ENCODE measurements at places on chromosomes 7 and 10.
A peak's percentile ranks its signal among the peaks of the same experiment; 100 is the strongest.

DNA sequence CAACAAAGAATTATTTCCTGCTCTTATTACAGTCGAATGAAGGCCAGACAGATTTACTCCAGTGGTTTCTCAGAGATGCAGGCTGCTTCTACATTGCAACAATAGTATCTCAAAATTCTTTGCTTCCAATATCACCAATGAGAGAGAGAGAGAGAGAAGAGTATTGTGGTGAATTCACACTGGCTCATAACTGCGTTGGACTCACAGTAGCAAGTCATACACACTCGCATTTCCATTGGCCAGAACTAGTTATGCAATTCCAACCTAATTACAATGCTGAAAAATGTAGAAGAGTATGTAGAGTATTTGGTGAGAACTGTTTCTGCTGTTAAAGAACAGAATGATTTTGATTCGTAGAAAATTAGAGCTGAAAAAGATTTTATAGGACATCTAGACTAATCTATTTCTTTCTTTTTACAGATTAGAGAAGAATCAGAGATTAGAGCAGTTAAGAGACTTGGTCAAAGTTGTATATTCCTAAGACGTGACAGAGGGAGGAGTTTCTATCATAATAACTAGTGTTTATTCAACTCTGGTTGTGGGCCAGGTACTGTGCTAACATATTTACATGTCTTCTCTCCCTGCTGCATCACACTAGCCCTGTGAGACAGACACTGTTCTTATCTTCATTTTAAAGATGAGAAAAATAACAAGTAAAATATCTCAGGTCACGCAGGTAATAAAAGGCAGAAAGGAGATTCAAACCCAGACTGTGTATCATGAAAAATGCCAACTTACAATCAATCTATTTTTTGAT lies 34.6 kb upstream of the PDK4 start:
- peak; percentile 45 for DNase-seq

DNA sequence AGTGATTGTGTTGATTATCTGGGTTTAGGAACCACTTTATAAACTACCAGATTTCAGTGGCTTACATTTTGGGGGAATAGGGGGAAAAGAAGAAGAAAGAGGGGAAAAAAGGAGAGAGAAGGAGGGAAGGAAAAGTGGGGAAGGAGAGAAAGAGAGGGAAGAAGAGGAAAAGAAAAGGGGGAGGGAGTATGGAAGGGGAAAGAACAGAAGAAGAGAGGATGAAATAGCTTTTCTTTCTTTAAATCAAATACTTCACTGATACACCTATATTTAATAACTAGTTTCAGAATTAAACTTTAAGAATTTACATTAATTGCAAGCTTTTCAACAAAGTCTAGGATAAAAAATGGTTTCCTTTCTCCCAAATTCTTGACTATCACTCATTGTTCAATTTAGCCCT lies 289.6 kb downstream of the SDHAF3 start:
- no peak for DNase-seq

DNA sequence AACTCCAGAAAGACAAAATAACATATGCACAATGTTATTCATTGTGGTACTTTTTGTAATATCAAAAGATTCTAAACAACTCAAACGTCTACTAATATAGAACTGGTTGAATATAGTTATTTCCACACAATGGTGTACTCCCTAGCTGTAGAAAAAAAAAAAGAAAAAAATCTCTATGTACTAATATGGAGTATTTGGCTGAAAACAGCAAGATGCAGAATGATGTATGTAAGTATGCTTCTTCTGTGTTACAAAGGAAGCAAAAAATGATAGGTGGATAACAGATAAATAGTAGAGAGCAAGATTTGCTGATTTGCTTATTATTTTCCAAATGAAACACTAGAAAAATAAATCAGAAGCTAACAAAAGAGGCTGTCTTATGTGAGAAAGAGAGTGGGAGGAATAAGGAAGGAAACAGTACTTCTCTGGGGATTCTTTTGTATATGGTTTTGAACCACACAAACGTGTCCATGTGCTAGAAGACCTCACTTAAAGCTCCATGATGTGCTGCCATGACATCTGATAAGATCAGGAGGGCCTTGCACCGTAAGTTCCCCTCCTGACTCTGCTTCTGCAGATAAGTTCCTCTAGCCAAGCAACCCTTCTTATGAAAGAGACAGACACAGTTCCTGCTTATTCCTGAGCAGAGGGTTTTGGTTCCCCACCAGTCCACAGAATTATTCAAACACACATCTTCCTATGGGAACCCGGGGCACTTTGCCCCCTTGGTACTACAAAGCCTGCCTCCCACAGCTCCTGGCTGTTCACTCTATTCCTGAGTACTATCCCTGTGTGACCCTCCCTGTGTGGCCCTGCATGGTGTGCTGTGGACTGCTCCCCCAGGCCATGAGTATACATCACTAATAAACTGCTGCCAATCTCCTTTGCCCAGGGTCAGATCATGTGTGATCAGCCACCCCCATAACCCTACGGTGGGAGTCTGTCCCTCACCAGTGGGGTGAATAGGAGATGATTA lies 159.1 kb downstream of the CCDC71L start:
- DNase-seq = no peak

GRCh38 chr7:29158795-29159423 lies 12.6 kb upstream of the CPVL start:
- no peak for DNase-seq

DNA sequence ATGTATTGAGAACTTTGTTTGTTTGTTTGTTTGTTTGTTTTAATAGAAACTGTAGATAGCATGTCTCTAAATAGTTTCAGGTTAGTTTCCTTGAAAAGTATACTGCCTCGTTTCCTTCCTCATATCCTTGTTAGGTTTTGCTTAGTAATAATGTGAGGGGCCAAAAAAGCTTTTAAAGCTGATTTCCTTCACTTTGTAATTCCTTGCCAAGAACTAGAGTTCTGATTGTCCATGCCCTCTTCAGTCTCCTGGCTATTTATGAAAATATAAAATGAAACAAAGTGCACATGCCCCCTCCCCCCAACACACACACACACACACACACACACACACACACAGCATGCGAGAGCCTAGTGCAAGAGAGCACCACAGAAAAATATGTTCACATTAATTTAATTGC lies 115.8 kb downstream of the FZD1 start:
- no peak for DNase-seq

DNA sequence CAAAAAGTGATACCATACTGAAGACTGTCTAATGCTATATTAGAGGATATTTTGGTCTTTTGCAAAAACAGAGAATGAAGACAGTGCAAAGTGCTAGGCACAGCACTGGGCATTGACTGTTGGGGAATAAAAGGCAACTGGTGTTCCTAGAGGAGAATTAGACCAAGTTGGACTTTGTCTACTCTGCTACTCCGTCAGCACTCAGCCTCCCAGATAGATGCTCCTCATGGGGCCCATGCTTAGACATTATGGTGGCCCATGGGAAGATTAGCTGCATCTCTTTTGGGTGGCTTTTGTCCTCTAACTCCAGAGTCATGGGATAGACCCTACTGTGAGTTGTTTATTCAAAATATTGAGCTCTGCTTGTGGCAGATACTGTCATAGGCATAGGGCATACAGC lies 113.5 kb downstream of the RBM20 start:
- DNase-seq = no peak

- no peak for DNase-seq
Measured at GRCh38 chr7:42928754-42929153, 3.2 kb downstream of the PSMA2 start.

DNA sequence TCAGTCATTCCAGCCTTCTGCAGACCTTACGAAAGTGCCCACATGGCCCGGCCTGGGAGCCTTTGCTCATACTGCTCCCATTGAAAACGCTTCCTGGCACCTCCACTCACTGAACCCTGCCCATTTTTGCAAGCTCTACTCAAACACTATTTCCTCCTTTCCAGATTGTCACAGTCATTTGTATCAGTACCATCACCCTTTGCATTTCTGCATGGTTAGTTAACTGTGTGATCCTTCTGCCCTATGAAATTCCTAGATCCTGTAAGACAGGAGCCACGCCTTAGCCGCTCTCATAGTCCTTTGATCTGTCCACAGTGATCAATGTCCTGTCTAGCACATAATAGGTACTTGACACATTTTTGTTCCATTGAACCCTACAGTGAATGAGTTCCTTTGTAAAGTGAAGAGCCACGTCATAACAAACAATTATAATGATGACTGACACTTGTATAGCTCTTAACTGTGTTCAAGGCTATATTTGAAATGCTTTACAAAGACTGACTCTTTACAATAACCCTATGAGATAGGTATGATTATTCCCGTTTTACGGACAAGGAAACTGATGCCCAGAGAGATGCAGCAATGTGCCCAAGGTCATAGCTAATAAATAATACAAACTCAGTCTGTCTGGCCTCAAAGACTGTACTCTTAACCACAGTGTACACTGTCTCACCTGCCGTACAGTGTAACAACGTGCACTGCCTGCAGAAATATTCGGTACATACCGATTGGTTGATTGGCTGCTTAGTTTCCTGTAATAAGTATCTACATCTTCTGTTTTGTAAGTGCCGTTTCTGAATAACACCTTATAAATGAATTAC lies 16.6 kb upstream of the ITIH2 start:
- no peak for DNase-seq

- no peak for DNase-seq
Measured at GRCh38 chr7:111162692-111163091, 71.8 kb downstream of the LRRN3 start.

- no peak for DNase-seq
Measured at GRCh38 chr7:115920367-115920766, 110.2 kb downstream of the TFEC start.

DNA sequence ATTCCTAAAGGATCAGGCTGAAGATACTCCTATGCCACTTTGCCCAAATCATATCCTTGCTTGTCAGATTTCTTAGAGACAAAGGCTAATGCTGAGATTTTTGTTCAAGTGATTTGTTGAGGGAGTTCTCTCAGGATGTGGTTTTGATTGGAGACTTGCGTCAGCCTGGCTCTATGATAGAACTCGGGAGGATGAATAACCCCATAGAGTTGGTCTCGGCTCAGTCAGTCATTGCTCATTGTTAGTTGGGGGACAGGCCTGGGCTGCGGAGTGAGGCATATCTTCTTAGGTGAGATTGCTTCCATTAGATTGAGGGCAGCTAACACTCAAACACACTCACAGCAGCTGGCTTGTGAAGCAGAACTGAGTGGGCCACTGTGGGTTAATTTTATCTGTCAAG lies 203.4 kb downstream of the KIF20B start:
- peak; percentile 3 for DNase-seq

GRCh38 chr7:100061518-100062193 lies 12.1 kb downstream of the ZSCAN21 start:
- DNase-seq = no peak

GRCh38 chr7:135758531-135758932 lies 9.9 kb upstream of the FAM180A start:
- peak; percentile 63 for DNase-seq

DNA sequence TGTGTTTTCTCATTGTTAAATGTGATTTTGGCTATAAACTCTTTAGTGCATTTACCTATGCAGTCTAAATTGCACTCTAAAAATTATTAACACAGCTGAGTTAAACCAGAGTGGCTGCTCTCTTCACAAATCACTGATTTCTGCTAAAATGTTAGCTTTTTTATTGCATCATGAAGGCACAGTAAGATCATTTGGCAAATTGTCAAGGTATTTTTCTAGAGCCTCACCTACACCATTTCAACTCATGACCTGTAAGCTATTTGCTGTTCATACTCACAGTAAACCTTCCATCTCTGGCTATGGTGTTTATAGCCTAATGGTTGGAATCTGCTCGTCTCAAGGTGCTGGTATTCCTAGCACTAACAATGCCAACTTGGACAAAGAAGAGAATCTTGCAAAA lies 25.7 kb downstream of the NDUFB2 start:
- no peak for DNase-seq

Measured in fibroblast of mammary gland (primary cell).